ENCODE measurements at places on chromosomes 4 and X.

DNA sequence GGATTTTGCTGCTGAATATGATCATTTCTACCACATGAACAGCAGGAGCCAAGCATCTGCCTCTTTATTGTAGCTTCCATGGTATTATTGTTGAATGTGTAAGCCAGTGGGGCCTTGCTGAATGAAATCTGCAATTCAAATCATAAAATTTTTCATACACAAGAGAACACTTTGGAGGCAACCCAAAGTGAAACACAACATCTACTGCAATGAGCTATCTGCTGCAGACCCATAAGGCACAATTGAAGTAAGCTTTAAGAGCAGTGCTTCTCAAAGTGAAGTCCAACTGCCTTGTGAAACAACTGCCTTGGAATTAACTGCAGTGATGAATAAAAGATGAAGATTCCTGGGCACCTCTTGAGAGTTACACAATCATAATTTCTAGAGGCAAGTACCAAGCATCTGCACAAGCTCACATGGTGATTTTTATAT lies 626.3 kb upstream of the INTU start:
- DNase-seq, result no peak

DNA sequence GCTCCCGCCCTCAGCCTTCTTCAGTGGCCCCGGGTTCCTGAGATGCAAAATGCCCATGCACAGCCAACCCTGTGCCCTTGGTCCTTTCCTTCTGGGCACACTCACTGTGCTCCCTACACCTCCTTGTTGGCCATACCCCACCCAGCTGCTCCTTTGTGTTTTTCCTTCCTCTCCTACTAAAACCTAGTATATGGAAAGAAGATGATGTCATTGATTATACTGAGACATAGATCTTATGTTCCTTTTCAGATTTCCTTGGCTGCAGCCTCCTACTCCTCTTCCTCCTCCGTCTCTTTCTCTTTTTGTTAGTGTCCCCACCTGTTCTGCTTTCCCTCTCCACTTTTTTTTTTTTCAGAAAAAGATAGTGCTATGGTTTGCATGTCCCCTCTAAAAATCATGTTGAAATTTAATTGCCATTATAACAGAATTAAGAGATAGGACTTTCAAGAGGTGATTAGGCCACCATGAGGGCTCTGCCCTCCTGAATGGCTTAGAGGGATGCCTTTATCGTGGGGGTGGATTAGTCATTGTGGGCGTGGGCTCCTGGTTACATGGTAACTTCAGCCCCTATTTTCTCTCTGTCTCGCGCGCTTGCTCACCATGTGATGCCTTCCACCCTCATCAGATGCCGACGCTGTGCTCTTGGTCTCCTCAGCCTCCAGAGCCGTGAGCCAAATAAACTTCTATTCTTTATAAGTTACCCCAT lies 254.9 kb upstream of the GATB start:
- no peak for DNase-seq

- DNase-seq, result no peak
These were observed 35.2 kb downstream of the EGF start for GRCh38 chr4:109947918-109948317.

DNA sequence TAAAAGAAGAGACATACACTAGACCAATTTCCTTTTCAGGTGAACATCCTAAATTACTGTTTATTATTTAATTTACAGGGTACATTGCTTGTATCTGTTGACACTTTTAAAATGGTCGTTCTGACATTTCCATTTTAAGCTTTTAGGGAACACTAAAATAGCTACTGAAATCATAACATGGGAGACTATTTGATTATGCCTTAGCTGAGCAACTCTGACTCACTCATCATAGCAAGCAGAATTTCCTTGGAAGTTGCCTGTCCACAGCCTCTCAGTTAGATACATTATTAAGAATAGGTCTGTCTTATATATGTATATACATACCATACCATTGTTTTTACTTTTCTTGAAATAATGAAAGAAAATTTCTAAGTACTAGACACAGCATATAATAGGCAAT lies 22.0 kb downstream of the GUCY1B1 start:
- no peak for DNase-seq

- no peak for DNase-seq
These were observed 1883.4 kb downstream of the STIM2 start for GRCh38 chr4:28744066-28744465.

GRCh38 chr4:97404876-97405523 lies 738.3 kb downstream of the STPG2 start:
- no peak for DNase-seq

DNA sequence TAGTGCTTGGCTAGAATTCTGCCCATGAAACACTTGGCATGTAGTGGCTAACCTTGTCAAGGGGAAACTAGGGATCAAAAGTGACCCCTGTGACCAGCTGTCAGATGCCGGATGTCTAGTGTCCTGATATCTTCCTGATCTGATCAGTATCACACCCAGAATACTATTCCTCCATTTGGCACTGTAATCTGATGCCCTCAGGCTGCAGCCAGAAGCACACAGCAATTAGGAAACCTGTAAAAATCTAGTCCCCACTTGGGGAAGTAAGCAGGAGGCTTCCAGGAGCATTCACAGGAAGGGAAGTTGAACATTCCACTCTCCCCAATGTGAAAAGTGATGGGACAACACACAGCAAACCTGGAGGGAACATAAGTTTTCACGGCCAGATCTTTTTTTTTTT lies 125.1 kb downstream of the HS6ST2 start:
- no peak for DNase-seq

- DNase-seq, result no peak
These were observed 620.9 kb upstream of the GALNT7 start for GRCh38 chr4:172547724-172548123.

DNA sequence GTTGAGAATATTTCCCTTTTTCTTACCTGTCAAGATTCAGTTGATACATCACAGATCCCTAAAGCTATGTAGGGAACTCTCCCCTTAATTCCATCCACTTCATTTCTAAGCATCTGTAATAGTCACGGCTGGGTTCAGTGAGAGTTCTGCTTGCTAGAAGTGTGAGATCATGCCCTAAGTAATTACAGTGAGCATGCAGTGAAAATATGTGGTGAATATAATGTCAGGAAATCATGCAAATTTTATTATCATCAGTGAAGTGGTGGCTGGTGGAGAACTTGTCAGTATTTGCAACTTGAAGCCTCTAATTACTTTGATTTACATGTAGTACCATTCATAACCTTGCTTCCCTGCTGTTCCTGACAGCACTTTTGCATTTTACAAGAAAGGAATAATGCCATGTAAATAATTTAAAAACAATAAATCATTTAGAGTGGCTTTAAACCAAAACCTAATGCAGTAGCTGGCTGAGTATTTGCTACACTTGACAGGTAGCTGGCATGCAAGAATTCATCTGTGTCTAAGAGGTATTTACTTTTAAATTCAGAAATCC lies 28.3 kb upstream of the CFAP299 start:
- DNase-seq, result peak; percentile 86

DNA sequence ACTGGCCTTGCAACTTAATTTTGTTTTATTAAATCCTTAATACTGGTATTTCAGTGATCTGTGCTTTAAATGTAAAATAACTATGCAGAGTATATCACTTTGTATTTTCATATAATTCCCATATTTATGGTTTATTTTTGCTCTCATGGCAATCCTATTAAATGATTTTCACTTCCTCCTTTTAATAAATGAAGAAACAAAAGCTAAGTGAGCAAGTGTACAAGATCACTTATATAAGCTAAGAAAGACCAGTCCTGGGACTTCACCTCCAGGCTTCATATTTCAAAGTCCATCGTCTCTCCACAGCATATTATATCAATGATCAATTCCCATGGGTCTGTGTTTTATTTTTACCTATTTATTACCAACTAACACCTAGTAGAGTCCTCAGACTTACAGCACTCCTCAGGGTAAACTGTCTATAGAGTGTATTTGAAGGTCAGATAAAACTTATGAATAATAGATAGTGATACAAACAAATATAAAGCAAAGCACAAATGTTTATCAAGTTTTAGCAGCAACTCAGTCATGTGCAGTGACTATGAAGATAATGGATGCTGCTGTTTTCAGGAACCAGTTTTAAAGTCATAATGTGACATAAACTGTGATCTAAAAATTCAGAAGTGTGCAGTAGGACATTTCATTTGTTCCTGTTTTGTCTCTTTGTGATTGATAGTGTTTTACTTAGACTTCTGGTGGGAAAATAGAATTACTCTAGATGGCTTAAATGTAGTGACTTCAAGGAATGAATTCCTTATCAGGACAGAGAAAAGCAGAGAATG lies 56.8 kb downstream of the ARHGAP24 start:
- DNase-seq, result no peak

DNA sequence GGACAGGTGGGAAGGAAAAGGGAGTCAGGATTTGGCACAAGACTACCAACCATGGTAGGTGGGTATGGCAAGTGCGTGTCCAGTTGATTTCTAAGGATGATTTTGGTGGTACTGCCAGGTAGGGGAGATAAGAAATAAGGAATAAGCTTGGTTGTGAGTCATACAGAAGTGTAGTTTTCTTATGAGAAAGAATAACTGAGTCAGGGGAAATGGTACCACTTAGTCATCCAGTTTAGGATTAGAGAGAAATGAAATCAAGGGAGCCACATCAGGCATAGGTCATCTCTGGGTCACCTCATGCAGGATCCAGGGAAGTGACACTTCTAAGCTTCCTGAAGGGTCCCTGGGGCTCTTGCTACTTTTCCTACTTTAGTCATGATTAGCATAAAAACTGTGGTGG lies 107.1 kb upstream of the C1GALT1C1 start:
- no peak for DNase-seq

DNA sequence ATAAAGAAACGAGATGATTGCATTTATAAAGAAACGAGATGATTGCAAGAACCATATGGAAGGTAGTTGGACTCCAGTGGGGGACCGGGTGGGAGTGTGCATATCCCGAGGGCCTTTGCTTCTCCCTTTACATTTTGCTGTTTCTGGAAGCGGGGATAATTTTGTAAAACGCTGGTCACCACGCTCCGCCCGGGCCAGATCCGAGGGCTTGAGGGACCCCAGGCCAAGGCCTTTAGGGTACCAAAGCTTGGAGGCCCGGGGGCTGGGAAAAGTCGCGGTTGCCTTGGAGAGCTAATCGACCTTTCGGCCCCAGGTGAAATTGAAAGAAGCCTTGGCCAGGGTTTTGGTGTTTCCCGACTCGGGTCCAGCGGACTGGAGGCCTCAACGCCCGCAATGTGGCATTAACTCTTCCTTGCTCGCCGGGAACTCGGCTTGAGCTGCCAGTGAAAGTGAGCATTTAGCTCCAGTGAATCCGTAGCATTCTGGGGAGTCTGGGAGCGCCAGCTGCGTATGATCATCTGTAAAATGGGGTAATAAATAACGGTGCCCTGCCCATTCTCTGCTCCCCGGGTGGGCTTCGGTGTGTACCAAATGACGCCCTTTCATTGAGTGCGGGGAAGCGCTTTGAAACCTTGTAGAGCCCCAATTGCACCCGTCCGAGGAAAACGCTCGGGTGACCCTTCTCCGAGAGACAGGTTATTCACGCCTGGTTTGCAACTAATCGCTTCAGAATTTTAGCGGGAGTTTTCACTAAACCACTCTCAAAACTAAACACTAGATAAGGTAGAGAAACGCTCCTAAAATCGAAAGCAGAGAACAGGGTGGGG lies 4.5 kb downstream of the NKX3-2 start:
- no peak for DNase-seq

DNA sequence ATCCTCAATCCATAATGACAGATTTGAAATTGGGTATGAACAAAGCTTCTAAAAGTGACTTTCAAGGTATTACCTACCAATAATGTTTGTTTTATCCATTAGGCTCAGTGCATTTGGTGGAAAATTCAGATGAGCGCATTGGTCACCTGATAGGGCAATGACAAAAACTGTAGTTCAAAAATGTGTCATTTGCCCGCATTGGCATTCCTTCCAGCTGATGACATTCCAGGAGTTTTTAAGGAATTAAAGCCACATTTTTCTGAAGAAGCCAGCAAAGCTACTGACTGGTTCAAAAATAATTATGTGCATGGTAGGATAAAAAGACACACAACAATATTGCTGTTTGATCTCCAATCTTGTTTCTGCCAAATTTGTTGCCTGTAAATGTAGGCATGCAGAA lies 473.4 kb upstream of the CPEB2 start:
- DNase-seq, result no peak

DNA sequence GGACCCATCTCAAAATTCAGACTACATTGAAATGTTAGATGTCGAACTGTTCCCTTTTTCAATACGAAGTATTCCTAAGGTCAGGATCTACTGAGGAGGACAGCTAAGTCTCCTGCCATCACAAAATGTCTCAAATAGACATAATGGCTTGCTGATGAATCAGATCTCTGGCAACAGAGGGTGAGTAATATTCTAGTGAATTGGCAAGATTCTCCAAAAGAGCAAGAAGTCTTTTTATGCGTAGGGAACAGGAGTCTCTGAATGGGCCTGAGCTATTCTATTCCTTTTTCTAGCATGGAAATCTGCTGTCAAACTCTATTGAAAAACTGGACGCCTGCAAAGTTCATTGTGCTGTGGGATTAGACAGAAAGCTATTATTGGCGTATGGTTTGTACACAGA lies 145.4 kb downstream of the FNIP2 start:
- peak; percentile 69 for DNase-seq

GRCh38 chr4:108166441-108167315 lies 2.1 kb downstream of the LEF1 start:
- no peak for DNase-seq

DNA sequence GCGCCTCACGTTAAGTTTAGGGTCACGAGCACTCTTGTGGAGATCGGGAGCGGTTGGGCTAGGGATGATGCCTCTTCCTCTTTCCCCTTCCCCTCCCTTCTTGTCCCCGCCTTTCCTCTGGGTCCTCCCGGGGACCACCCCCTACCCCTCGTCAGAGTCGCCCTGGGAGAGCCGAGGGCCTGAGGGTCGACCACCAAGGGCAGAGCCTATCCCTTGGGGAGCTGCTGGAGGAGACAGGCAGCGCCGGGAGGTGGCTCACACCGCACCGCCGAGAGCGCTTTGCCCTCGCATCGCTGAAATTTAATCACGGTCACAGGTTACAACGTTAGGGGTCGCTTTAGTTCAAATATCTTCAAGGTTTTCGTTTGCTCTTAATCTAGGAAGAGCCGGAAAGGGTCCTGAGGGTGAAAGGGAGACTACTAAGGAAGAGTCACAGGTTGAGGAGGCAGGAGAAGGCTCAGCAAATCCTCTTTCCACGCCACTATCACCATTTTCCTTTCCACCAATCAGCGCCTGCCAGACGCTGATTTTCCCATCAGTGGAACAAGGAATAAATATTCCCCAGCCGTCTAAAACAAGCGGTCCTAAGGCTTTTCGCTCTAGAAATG lies 528 bp upstream of the SNCA start:
- no peak for DNase-seq

GRCh38 chr4:150023489-150023888 lies 54.8 kb upstream of the DCLK2 start:
- DNase-seq, result no peak

- DNase-seq, result no peak
These were observed 102.5 kb upstream of the GALNTL6 start for GRCh38 chr4:171710743-171711142.

- no peak for DNase-seq
These were observed 264.3 kb downstream of the NPFFR2 start for GRCh38 chr4:72295966-72296557.

DNA sequence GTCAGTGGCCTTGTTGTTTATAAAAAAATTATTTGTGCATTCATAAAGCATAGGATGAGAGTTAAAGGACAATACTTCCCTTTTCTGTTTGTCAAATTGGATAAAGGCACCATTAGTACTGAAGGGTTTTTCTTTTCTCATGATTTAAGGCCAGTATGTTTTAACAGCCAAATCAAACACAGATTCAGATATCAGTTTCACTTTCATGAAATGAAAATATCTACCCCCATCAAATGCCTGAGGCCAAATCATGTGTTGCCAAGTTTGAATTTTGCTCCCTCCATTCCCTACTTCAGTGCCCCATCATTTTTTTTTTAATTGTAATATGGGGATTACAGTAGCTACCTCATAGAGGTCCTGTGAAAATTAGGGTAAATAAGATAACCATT lies 745.9 kb downstream of the RPA4 start:
- DNase-seq, result no peak

All from fibroblast of skin of left quadriceps (primary cell).